ENCODE measurements at places on chromosomes 2 and 18.

- no peak for DNase-seq
Measured at GRCh38 chr2:36582538-36582937, 15.4 kb downstream of the FEZ2 start.

GRCh38 chr2:188443207-188443606 is 151.5 kb downstream of the GULP1 start:
- no peak for DNase-seq

- peak; percentile 68 for DNase-seq
Measured at GRCh38 chr2:165469417-165469816, at the start of gene CSRNP3. Gene CSRNP3 (plus strand): TSS chr2:165469698. CDS start chr2:165595066, 125,368 bp downstream.

GRCh38 chr2:46737577-46737976 is 178.0 kb downstream of the MCFD2 start:
- no peak for DNase-seq

DNA sequence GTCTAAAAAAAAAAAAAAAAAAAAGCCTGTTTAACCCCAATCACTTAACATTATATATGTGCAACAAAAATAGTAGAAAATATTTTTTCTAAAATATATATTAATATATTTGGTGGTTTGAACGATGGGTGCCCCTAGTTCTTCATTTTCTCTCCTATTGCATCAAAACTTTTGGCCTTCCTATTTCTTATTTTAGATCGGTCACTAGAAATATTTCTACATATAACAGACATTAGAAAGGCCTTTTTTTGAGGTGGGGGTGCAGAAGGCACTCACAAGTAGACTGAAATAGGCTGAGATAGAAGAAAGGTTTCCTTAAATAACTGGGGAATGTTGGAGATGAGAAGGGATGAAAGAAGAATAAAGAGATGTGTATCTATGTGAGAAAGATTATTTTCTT is 49.3 kb upstream of the AP1S3 start:
- no peak for DNase-seq

- DNase-seq: no peak
Measured at GRCh38 chr2:22521620-22522019, 863.4 kb upstream of the KLHL29 start.
